GM19239 (cell line): ENCODE measurements at places on chromosomes 3 and 15.
A peak's percentile ranks its signal among the peaks of the same experiment; 100 is the strongest.

- DNase-seq = no peak
Observed at GRCh38 chr3:84825817-84826216, 133.0 kb upstream of the CADM2 start.

DNA sequence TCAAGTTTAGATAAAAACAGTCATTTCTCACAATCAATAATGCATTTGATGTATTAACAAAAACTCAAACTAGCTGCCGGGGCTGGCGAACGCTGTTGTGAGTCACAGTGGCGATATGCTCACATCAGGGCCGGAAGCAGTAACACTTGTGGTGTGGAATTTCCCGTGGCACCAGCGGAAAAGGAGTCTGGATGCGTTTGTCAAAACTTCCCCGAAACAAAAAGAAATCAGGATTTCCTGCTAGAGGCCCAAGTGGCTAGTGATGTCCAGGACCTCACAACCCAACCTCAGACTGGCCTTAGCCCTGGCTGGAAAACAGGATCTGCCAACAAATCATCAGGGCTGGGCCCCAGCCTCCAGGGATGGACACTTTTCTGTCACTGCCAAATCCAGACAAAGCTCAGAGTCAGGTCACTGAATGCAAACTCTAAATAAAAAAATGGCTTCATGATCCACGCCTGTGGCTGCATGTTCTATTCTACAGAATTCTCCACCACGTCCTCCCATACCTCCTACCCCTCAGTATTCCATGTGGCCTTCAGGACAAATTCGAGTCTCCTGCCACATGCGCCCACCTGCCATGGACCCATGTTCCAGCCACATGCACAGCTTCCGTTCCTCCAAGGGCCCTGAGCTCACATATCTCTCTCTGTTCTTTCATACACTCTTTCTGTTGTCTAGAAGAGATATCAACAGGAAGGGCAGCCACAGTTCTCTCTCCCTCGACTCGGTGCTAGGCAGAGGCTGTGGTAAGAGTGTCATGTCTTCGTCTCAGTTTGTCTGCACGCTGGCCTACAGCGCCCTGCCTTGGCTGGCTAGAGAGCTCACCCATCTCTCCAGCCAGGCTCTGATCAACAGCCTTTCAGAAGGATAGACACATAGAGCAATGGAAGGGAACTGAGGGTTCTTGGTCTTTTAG lies 35.4 kb downstream of the EHD4 start:
- DNase-seq = no peak

DNA sequence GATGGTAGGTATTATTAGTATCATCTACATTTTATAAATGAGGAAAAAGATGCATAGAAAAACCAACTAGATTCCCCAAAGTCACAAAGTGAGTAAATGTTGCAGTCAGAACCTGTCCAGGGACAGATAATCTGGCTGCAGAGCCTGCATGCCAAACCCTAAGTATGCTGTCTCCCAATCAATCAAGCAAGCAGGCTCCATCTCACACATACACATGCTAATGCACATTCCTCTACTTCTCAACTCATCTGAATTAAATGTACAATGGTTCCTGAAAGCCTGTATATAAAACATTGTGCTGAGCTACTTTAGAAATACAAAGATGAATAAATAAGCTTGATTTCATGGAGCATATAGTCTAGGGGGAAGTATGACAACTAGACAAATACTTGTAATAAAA lies 101.0 kb downstream of the CBLB start:
- no peak for DNase-seq

- no peak for DNase-seq
Observed at GRCh38 chr15:66850078-66850991, 148.3 kb downstream of the SMAD6 start.

- DNase-seq = no peak
Observed at GRCh38 chr3:129911261-129911861, 17.9 kb upstream of the TMCC1 start.

DNA sequence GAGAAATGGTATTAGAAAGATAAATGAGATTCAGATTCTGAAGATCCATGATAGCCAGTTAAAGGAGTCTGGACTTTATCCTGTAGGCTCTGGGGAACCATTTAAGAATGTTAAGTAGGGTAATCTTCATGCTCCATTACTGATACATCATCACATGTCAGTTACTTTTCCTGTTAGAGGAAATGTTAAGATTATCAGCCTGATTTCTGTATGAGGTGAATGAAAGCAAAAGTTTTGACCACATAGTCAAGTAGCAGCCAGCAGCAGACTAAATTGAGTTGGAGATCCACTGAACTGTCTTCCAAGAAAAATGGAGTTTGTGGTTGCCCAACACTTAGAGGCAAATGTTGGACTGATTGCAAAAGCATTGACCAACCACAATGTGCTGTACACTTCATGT lies 4.7 kb upstream of the COPB2 start:
- DNase-seq = no peak

- DNase-seq = no peak
Observed at GRCh38 chr3:134075846-134076245, 46.1 kb upstream of the SLCO2A1 start.

DNA sequence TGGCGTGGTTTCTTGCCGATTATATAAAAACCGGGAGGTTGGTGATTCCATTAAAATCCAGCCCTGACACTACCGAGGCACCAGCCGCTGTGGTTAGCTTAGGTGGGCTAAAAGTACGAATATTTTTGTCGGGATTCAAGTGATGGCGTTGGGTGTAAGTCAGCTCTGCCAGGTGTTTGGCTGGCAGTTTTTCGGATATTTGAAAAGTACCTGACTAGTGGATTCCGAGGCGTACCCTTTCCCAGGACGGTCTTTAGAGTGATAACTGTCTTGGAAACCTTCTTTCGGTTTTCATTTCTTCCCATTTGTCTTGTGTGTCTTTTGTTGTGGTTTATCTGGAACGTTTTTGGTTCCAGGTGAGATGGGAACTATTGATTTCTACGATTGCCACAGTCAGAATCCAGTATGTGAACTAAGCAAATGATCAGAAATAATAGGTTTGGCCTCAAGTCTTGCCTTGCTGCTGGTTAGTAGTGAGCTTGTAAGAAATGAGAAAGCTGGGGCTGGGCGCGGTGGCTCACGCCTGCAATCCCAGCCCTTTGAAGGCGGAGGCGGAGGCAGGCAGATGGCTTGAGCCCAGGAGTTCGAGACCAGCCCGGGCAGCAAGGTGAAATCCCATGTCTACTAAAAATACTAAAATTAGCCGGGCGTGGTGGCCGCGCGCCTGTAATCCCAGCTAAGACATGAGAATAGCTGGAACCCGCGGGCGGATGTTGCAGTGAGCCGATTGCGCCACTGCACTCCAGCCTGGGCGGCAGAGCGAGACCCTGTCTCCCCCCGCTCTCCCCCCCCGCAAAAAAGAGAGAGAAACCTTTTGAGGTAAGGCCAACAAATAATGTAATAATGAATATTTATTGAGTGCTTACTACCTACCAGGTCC lies 1.4 kb downstream of the FYTTD1 start:
- DNase-seq = no peak

GRCh38 chr3:12249519-12249918 lies 39.4 kb upstream of the PPARG start:
- DNase-seq = no peak

- no peak for DNase-seq
Observed at GRCh38 chr15:51382787-51383186, 41.3 kb downstream of the GLDN start.

DNA sequence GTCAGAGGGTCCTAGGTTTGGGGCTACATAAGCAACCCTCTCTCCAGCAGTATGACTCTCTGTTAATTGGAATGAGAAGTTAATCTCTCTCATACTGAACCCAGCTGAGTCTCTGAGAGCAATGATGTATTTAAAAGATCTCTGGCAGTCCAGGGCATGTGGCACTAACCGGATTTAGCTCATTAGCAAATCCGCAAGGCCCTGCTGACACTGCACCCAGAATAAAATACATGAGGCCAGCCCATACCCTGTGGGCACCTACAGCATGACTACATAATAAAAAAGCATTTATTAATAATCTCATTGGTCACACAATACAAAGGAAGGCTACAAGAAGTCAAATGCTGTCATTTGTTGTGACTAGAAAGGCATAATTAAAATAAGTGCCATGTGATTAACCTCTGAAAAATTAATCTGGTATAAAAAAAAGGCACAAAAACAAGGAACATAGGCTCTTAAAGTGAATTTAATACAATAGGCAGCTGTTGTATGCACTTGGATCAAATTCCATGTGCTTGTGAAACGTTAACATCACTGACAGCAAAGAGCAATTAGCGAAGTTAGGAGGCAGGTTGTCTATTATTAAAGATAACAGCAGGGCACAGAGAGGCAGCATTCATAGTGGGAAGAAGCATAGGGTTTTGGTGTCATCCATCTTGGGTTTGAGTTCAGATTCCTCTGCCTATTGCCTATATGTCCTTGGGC lies 381.2 kb downstream of the WDR72 start:
- no peak for DNase-seq

- no peak for DNase-seq
Observed at GRCh38 chr3:113626503-113627371, 69.7 kb downstream of the USF3 start.

- DNase-seq = no peak
Observed at GRCh38 chr3:37050282-37050681, 57.0 kb downstream of the MLH1 start.

DNA sequence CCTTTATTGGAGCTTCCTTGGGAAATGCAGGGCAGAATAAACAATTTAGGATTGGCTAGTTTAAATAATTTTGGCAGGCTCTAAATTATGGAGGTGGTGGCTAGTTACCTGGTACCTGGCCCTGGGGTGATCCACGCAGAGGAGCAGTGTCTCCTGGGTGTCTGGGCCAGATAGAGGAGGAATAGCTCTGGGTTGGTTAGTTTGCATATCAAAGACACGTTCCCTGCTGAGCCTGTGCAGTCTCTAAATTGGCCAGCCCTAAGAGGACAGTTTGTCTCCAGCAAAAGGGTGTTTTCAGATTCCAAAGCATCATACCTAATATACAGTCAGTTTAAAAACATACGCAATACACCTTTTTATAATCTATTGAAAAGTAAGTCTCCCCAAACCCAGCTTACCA lies 333.3 kb upstream of the TPM1 start:
- no peak for DNase-seq

GRCh38 chr15:33586786-33587697 lies 276.3 kb downstream of the RYR3 start:
- no peak for DNase-seq

- peak; percentile 24 for DNase-seq
Observed at GRCh38 chr15:63402498-63403253, 21.0 kb upstream of the CA12 start.

DNA sequence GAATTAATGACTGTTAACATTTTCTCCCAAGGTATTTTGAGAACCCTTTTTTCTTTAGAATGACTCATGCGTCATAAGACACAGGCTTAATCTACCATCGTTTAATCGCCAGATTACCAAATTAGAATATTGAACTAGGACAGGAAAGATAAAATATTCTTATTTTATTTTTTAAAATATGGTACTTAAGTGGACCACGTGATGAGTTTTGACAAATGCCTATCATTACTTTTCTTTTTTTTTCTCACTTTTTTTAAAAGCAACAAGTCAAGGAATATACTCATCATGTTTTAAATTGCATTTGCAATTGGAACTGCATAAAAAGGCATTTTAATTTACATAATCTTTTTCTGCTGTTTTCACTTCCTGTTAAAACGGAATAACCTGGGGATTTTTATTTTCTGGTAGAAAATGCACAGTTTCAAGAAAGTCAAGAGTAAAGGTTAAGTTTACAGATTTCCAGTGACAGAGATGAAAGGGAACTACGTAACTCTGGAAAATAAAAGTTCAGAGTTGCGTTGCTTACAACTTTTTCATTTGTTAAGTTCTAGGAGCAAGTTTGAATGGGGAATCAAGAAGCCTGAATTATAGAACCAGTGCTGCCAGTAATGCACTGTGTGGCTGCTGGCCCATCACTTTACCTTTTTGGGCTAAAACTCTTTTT lies 23.6 kb downstream of the SIAH2 start:
- no peak for DNase-seq

DNA sequence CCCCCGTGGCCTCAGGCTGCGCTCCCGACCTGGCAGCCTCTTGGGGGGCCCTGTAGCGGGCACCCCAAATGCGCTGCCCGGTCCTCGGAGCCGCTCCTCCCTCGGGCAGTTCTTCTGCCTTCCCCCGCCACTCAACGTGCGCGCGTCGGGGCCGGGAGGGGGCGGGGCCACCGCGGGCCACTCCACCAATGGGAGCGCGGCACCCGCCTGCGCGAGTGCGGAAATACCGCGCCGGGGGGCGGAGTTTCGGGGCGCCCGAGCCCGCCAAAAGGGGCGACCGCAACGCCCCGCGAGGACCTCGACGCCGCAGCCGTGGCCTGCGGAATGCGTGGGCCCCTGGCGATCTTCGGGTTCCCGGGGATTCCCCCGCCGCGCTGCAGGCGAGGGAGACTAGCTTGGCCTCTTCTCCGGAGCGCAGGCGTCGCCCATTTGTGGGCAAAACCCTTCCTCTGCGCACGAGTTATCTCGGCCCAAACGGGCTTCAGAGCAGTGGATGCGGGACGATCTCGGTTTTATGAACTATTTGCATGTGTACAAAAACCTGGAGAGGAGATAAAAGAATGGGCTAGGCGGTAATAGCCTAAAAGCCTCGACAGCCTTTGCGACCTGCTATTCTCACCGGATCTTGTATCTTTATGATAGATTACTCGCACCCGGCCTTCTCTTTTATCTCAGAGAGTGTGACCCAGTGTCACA lies at the start of gene TASOR:
Gene TASOR, minus strand, starts transcription at position 144 of the 696 bp plus-strand sequence. CDS start 259 bp downstream, outside the sequence.
- DNase-seq = peak; percentile 82

- DNase-seq = no peak
Observed at GRCh38 chr3:167057581-167057980, 322.5 kb downstream of the ZBBX start.

DNA sequence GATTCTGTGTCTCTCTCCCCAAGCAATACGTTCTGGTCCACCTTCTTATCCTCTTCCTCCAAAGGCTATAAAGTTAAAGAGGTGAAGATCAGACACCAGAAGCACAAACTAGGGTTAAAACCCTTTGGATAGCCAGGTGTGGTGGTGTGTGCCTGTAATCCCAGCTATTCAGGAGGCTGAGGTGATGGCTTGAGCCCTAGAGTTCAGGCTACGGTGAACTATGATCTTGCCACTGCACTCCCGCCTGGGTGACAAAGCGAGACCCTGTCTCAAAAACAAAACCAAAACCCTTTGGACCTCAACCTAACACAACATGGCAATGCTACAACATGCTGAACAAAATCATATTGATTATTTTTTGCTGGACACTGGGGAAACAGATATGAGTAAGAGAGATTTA lies 43.2 kb downstream of the MSL2 start:
- DNase-seq = no peak

DNA sequence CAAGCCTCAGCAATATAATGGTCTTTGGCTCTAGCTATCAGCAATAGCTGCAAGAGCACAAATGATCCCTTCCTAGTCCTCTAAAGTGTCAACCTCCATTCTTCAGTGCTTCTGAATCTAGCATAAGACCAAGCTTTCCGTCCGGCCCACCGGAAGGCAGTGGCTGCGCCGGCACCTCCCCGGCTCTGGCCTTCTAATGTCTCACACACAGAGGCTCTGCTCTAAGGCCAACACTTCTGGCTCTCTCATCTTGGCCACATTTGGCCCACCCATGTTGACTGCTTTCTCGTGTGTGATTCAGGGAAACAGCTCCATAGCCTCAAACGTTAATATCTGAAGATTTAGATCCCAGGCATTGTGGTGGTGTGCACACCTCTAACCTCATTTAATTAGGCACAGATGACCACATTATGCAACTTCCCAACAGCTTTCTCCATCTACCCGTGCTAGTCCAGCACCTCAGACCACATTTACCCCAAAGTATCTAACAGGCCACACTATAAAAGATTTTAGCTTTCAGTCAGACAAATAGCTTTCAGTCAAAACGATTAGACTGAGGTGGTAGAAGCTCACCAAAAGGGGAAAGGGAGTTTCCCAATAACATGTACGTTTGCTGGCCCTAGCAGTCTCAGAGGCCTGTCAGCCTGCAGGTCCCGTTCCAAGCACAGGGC lies 19.3 kb downstream of the SLC51A start:
- no peak for DNase-seq

GRCh38 chr15:37709669-37710068 lies 224.8 kb upstream of the TMCO5A start:
- DNase-seq = no peak
